MCF 10A (cell line): ENCODE measurements at places on chromosomes 1 and 21.

DNA sequence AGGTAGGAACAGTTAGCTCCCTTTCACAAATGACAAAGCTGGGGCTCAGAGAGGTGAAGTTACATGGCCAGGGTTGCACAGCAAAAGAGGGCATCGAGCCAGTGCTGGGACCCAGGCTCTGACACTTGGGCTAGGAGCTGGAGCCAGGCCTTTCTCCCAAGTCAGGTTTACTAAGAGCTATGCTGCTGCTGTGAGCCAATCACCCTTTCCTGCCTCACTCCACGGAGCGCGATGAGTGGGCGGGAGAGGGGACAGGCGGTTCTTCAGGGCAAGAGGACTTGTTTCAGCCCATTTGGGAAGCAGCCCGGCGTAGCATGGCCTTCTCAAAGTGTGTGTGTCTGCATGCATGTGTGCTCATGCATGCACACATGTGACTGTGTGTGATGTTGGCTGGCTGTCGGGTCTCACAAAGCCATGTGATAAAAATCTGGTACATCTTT lies 10.6 kb downstream of the ID3 start:
- no peak for DNase-seq

GRCh38 chr1:210920258-210920657 lies 213.7 kb downstream of the KCNH1 start:
- peak; percentile 39 for DNase-seq

GRCh38 chr1:116755066-116755465 lies 836 bp downstream of the CD2 start:
- DNase-seq = no peak

DNA sequence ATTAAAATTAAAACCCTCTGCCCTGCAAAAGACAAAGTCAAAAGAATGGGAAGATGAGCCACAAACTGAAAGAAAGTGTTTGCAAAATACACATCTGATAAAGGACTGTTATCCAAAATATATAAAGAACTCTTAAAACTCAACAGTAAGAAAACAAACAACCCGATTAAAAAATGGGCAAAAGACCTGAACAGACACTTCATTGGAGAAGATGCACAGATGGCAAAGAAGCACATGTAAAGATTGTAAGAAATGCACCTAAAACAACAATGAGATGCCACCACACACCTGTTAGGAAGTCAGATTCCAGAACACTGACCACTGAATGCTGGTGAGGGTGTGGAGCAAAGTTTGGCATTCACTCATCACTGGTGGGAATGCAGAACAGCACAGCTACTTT lies 24.6 kb upstream of the POFUT2 start:
- no peak for DNase-seq

DNA sequence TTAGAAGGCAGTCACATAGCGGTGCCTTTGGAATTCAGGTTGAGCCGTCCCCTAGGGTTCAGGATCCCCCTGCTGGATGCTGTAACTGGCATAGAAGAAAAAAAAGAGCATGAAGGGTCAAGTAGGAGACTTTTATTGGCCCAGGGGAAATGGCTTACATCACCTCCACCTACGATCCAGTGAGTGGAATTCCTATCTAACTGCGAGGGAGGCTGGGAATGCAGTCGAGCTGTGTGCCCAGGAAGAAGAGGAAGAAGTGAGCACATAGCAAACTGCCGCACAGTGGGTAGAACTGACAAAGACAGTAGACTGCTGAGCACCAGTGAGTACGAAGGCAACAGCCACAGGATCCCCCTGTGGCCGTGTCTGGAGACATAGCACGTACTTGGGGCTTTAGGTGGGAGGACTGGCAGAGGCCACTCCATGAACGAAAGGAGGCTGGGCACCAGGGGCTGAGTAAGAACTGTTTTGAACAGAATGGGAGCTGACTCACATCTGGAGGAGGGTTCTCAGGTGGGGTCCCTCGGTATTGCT lies 79.2 kb downstream of the RNF220 start:
- peak; percentile 61 for DNase-seq

- DNase-seq = no peak
Observed at GRCh38 chr1:43883321-43883720, 50.3 kb upstream of the ARTN start.

DNA sequence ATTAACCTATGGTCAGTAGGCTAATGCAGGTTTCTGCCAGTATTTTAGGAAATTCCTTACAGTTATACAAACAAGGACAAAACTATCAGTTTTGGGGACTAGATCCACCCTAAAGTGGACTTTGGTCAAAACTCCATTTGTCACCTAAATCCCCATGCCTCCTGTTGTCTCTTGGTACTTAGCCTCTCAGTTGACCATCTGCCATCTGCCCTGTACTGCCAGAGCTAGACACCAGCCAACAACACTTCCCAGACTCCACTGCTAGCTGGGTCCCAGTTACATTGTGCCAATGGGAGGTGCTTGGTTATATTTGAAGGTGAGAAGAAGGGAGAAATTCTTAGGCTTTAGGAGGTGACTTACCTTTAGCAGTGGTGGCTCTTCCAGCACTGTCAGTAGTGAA lies 17.0 kb upstream of the BSDC1 start:
- no peak for DNase-seq

DNA sequence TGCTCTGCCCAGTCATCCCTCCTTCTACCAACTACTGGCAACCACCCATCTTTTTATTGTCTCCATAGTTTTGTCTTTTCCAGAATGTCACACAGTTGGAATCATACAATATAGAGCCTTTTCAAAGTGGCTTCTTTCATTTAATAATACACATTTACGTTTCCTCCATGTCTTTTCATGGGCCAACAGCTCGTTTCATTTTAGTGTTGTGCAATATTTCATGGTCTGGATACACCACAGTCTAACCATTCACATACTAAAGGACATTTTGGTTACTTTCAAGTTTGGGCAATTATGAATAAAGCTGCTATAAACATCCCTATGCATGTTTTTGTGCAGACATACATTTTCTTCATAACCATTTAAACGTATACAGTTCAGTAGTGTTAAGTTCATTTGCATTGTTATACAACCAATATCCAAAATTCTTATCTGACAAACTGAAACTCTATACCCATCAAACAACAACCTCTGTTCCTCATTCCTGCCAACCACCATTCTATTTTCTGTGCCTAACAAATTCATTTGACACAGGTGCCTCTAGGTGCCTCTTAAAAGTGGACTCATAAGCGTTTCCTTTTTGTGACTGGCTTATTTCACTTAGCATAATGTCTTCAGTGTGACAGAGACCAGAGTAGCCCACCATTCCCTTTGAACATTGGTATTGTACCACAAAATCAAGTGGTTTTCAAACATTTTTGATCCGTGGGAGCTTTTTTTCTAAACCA lies 138.1 kb downstream of the NR5A2 start:
- no peak for DNase-seq

DNA sequence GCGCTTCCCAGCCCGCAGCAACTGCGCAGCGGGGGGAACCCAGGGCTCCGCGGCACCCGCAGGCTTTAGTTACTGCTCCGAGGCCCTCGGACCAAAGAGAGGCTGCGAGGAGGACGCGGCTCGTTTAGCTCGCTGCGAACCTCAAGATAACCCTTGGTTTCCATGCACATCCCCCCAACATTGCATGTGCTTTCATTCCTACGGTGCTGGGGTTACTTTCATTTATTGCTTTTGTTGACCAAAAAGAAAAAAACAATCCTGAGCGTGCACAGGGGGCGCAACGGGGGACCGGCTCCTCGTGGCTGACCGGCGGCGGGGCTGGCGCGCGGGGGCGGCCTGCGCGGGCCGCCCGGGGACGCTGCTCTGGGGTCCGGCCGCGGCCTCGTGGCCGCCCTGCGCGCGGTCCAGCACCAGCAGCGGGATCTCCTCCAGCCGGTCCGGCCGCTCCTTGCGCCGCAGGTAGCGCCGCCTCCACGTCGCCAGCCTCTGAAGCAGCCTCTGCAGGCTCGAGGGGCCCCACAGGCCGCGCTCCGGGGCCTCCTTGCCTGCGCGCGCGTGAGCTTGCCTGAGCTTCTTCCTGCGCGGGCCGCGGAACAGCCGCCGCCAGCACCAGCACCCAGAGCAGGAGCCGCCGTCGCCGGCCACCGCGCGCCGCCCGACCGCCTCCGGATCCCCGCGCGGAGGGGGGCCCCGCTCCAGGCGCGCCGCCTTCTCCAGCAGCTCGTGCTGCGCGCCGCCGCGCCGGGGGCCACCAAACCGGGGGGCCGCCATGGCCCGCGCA lies 77.4 kb downstream of the DESI2 start:
- no peak for DNase-seq

- DNase-seq = peak; percentile 87
Observed at GRCh38 chr1:54335755-54336108, 70.5 kb downstream of the SSBP3 start.

DNA sequence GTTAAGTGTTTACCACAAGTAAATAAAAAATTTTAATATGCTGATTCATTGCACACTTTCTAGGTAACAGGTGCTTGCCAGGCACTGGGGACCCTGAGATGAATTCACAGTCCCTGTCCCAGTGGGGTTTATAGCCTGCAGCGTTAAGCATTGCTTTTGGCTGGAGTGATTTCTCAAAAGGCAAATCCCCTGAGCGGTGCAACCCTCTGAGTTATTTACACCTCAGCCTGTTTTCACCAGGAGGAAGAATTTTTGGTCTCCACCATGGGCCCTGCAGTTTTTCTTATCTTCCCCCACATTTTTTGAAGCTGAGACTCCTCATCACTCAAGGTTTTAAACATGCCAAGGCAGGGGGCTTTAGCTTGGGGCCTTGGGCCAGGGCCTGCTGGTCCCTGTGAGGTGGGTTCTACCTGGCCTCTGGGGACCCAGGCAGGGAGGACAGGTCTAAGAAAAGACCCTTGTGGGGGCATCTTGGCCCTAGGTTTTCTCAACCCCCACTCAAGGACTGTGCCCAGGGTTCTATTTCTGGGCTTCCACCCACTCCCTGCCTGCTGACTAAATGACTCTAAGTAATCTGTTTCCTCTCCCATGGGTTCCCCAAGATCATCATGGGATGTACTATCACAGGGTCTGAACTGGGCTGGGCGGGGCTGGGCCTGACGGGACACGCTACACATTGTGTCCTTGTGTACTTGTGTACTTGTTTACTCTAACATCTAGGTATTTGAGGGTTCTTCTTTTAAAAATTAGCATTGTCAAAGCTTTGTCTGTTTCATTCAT lies 10.2 kb upstream of the CHIT1 start:
- no peak for DNase-seq

GRCh38 chr1:208184966-208185654 lies 59.1 kb downstream of the PLXNA2 start:
- peak; percentile 58 for DNase-seq

DNA sequence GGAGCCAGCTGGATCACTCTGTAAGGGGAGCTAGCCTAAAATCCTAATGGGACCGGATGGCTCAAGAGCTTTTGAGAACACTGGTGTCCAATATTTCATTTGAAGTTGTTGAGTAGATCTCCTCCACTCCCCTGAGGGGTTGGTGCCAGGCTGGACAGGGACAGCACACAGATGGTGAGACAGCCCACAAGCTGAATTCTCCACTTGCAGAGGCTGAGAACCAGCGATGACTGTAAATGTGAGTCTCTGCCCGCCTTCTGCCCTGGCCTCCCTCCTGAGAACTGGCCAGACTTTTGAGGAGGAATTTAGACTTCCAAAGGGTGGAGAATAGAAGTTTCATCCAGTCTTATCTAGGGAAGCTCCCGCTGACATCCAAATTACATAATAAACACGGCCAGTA lies 20.5 kb upstream of the COQ8A start:
- DNase-seq = no peak

DNA sequence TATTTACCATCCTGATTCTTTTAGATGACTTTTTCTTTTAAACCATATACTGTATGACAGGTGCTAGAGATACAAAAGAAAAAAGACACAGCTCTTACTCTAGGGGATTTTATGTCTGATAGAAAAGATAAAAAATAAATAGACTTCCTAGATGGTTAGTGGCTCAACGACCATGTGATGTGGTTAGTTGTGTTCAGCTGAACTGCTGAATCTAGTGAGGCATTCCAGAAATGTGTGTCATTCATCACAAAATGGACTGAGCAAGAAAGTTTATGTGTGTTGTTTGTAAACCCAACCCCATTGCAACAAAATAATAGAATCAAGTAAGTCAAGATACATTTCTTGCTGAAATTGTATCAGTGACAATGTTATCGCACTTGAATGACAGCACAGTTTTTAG lies 205.8 kb upstream of the LYPLAL1 start:
- no peak for DNase-seq

DNA sequence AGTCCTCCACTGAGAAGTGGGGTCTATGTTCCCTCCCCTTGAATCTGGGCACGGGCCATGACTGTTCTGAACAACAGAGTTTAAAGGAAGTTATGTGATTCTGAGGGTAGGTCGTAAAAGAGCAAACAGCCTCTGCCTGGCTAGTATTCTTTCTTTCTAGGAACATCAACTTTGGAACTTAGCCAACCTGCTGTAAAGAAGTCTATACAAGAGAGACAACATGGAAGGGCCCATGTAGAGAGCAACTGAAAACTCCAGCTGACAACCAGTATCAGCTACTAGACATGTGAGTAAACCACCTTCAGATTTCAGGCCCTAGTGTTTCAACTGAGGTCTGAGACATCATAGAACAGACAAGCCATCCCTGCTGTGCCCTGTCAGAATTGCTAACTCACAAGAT lies 7.5 kb downstream of the SELENOF start:
- DNase-seq = no peak

- no peak for DNase-seq
Observed at GRCh38 chr1:86641318-86641717, 63.1 kb upstream of the SH3GLB1 start.

DNA sequence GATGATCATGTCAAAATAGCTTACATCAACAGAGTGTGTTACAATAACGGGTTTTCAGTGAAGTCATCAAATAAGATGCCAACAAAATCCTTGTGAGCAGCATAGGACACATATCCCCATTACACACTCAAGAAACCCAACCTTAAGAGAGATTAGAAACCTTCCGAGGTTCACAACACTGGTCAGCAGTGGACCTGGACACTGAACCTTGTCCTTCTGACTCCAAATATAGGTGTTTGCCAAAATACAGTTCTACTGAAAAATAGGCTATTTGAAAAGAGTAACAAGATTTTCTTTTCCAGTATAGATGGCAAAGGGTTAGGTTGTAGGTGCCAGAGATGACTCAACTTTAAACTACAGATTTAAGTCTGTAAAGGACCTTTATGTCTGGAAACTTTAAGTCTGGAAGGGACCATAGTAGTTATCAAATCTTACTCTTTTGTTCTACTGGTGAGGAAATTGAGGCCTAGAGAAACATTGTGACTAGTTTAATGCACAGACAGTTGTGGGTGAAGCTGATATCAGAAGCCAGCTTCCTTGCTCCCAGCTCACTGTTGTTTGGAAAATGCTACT lies 811 bp upstream of the REG4 start:
- no peak for DNase-seq

DNA sequence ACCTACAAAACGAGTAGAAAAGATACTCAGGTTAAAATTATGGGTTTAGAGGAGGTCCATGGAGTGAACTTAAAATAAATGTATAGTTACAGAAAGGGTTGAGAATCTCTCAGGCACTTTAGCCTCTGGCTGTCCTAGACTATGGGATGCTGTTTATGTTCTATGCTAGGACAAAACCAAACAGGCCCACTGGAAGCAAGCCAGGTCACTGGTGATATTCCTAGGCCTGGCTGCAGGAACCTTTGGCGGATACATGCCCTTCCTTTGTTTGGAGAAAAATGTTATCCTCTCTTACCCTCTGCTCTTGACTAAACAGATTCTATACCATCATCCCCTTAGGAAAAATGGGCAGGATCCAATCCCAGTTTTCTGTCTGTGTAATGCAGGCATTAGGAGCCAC lies 90.7 kb upstream of the DUSP10 start:
- peak; percentile 98 for DNase-seq

GRCh38 chr21:25359724-25360123 lies 247.6 kb downstream of the MRPL39 start:
- no peak for DNase-seq
